ENCODE measurements at places on chromosomes 13 and 19.

DNA sequence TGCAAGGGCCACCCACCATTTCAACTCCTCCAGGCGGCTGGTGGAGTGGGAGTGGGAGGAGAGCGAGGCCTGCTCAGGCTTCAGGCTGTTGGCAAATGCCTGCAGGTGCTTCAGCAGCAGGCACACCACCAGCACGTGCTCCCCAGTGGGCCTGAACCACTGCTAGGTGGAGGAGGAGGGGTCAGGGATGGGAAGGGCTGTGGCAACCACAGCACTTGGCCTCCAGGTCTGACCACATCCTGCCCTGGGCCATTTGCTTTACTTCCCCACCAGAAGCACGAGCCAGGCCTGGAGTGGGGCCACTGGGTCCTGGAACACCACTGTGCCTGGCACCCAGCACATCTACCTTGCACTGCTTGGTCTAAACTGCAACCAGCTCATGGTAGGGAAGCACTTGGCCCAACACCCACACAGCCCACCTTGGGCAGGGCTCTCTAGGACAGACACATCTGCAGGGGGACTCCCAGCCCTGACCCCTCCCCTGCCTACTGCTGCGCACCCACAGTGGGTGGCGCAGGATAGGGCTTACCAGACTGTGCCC, 26.2 kb downstream of the TUBA3C start:
- DNase-seq = no peak

DNA sequence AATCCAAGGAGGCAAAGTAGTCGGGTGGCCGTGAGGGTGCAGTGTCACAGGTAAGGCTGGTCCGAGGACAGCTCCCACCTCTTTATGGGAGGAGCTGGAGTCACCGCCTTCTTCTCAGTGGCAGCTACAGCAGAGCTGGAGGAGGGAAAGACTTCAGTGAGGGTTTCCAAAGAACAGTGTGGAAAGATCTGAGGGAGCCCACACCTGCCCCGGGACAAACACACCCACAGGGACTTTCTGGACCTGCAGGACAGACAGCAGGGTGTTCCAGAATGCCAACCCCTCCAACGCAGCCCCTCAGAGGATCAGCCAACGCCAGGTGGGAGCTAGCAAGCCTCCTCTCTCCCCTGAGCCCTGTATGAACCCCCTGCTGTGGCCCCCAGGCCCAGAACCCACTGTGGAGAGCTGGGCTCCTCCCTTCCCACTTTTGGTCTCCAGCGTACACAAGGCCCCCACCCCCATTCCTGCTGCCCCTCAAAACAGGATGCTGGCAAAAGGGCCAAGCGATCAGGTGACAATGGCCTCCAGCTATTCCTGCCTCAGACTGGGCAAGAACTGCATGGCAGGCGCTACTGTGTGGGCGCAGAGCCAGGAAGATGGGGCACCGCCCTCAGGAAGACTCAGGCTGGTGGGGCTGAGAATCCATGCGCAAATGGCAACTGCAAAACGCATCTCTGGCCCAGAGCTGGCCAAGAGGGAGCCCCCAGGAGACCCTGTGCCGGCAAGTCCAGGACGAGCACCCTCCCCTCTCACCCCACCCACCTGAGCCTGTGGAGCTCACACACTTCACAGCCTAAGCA, 3.5 kb upstream of the CD320 start:
- peak; percentile 79 for DNase-seq

- DNase-seq = no peak
Measured at GRCh38 chr13:32117001-32117400, 85.4 kb downstream of the FRY start.

DNA sequence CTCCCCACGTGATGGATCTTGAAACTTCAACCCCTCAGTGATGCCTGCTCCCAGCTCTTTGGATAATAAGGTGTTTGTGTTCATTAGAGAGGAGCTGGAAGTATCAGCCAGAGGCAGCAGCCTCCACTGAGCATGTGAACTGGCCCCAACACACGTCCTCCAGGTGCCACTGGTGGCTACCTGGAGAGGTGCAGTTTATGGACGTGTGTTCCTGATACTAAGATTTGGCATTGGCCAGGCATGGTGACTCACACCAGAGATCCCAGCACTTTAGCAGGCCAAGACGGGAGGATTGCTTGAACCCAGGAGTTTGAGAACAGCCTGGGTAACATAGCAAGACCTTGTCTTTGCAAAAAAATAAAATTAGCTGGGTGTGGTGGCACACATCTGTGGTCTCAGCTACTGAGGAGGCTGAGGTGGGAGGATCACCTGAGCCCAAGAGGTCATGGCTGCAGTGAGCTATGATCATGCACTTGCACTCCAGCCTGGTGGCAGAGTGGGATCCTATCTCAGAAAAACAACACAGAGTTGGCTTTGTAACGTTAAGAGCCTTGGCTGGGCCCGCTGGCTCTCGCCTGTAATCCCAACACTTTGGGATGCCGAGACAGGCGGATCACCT, 34.4 kb downstream of the SLC25A42 start:
- DNase-seq = no peak

DNA sequence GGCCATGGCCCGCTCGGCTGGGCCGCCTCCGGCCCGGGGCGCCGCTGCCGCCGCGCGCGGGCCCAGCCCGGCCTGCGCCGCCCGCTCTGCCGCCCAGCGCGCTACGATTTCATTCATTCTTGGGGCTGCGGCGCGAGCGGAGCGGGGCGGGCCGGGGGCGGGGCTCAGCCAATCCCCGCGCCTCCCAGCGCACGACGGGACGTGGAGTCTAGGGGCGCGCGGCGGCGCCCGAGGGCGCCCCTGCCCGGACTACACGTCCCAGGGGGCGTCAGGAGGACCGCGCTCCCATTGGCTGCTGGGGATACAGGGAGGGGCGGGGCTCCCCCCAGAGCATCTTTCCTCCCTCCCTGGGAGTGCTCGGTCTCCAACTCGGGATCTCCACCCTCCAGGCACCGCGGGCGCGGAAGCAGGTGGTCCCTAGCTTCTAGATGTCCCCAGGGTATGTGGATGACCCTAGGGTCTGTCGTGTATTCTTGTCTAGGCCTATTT, 5.6 kb upstream of the DPF1 start:
- no peak for DNase-seq

GRCh38 chr19:3324405-3324856, 42.0 kb upstream of the NFIC start:
- DNase-seq = peak; percentile 62

GRCh38 chr13:46468570-46469463, 81.8 kb upstream of the RUBCNL start:
- no peak for DNase-seq

DNA sequence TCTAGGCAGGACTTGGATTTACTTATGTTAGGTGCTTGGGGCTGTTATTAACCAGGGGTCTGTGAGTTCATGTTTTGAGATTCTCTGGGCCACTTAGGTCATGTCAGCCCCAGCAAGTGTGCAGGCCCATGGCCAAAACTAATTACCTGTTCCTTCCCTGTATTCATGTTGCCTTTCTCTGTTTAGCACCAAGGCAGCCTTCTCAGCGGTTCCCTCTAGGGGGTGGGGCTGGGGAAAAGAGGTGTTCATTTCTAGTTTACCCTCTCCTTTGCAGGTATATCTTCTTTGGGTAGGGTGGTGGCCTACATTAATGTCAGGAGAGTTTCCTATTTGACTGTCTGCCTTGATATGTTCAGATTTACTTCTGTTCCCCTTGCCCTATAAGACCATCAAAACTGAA, 61.7 kb downstream of the PDS5B start:
- no peak for DNase-seq

GRCh38 chr13:40547591-40548315, 118.7 kb downstream of the FOXO1 start:
- no peak for DNase-seq

Data from hematopoietic multipotent progenitor cell treated with erythropoietin and hydrocortisone succinate and interleukin-3 and kit ligand, for 15 days (in vitro differentiated cells).